Spinal cord (tissue), 10 donors: ENCODE measurements at places on chromosomes 16 and 17. TPM values are rescaled to one million over a fixed set of nuclear protein-coding genes. Genes with fewer than 3 reads are reported as not detected.

GRCh38 chr16:30166202-30166902 lies 17.1 kb upstream of the CORO1A start:
- H3K27me3 ChIP-seq: no peaks in the 10 kb centered on the region
- H3K36me3 ChIP-seq: no peaks in the 10 kb centered on the region
- H3K4me1 ChIP-seq: no peaks in the 10 kb centered on the region

DNA sequence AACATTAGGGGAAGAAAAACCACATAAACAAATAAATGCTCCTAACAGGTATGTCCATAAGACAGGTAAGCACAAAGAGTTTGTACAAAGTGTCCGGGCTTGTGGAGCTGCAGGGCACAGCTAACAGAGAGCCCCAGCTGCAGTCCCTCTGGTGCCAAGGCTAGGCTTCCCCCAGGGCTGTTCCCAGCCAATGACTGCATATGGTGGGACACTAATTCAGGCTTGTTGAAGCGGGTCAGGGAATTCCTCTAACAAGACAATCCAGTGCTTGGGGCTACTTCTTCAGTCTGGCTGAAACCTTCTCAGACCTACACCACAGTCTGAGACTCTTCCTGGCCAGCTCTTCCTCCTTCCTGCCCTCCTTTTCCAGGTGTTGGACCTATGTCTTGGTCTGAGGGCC lies 51.7 kb upstream of the ALDH3A1 start:
- no peaks in the 10 kb centered on the region for H3K27me3 ChIP-seq
- no peak for DNase-seq
- H3K36me3 ChIP-seq: peaks cover 51% of the 10 kb centered on the region
- no peak overlapping the region for H3K4me3 ChIP-seq
- H3K4me1 ChIP-seq: no peaks in the 10 kb centered on the region

DNA sequence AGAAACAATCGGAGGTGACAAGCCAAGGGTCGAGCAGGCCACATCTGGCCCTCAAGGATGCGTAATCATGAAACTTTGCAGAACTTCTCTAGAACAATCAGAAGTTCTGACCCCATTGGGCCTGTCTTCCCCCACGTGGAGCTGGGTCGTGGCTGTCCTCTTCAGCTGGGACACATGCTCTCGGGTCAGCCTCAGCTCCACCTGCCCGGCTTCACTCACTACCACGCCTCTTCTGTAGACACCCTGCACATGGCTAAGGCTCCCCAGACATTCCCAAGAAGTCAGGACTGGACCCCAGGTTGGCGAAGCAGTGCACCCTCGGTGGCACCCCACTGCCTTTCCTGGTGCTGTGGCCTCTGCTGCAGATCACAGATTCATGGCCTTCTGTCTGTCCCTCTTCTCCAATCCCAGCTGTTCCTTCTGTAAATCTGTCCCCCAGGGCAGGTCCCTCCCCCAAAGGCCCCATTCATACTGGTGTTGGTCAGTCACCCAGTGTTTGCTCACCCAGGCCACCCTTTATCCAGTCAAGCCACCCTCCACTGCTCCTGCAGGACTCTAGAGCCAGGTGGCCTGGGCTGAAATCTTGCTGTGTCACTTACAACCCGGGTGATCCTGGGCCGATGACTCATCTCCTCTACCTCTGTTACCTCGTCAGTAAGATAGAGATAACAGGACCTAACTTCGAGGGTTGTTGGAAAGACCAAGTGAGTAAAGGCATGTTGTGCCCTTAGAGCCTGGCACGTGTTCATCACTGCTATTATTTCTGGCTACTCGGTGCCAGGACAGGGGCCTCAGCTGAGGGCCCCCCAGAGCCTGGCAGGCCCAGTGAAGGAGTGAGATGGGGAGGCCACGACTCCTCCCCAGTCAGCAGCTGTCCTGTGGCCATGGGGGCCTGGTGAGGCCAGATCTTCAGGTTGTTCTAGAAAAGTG lies 1.4 kb upstream of the SLC5A11 start:
- H3K36me3 ChIP-seq: no peaks in the 10 kb centered on the region
- no peaks in the 10 kb centered on the region for H3K27me3 ChIP-seq
- H3K4me1 ChIP-seq: peaks cover under 1% of the 10 kb centered on the region

GRCh38 chr17:18967916-18968315 lies 16.0 kb downstream of the SLC5A10 start:
- H3K27me3 ChIP-seq: no peaks in the 10 kb centered on the region
- H3K4me1 ChIP-seq: peaks cover 22% of the 10 kb centered on the region
- H3K36me3 ChIP-seq: peaks cover 14% of the 10 kb centered on the region
- H3K27ac ChIP-seq: no peak overlapping the region
- DNase-seq: no peak

Gene ABCC12
- total RNA-seq: 0.40 TPM

Gene GOSR1
- 29.7 TPM for total RNA-seq
